ENCODE measurements at places on chromosomes 5 and 9.

- DNase-seq = no peak
Observed at GRCh38 chr5:169591636-169592035, 8.1 kb downstream of the SPDL1 start.

- no peak for DNase-seq
Observed at GRCh38 chr5:133967124-133967523, 1.3 kb downstream of the C5orf15 start.

GRCh38 chr5:179606071-179606909, 17.2 kb downstream of the HNRNPH1 start:
- no peak for DNase-seq

GRCh38 chr5:173602423-173602822, 14.0 kb downstream of the BOD1 start:
- no peak for DNase-seq

GRCh38 chr5:76385540-76385939, 17.5 kb upstream of the IQGAP2 start:
- no peak for DNase-seq

GRCh38 chr9:26856413-26857032, 36.1 kb downstream of the CAAP1 start:
- no peak for DNase-seq

DNA sequence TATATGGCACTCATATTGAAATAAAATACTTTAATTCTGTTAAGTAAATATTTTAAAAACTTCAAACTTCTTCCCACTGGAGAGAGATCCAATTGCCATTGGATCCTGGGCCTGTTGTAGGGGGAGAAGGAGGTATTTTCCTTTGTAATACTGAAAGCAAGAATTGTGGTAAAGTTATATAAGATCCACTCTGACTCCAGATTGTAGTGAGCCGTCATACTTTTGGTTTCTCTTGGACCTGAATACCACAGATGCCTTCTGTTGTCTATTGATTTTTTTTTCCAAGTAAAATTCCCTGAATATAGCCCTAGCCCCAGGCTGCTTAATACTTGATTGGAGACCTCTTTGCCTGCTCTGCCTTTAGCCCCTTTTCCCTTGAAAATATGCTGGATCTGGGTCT, 86.9 kb downstream of the ATG10 start:
- no peak for DNase-seq

- DNase-seq = no peak
Observed at GRCh38 chr9:38318759-38319495, 73.6 kb upstream of the ALDH1B1 start.

DNA sequence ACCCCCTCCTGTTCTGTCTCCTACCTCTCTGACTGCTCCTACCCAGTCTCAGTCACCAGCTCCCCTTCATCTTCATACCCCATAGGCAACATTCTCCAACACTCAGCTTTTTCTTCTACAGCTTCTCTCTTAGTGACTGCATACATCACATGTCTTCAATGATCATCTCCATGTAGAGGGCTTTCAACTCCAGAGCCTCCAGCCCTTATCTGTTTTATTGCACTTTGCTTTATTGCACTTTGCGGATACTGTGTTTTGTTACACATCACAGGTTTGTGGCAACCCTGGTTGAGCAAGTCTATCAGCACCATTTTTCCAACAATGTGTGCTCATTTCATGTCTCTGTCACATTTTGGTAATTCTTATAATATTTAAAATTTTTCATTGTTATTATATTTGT, 230.7 kb downstream of the DEPDC1B start:
- DNase-seq = no peak

GRCh38 chr9:99876190-99876589, 30.3 kb upstream of the STX17 start:
- DNase-seq = no peak

- DNase-seq = no peak
Observed at GRCh38 chr5:155562158-155562557, 548.6 kb downstream of the KIF4B start.

- no peak for DNase-seq
Observed at GRCh38 chr5:108560581-108560980, 178.7 kb upstream of the FBXL17 start.

- DNase-seq = peak; percentile 30
Observed at GRCh38 chr5:141199359-141200235, at the start of gene PCDHB11. PCDHB11 (plus strand) TSS chr5:141199627; CDS start chr5:141199775, 148 bp downstream.

- DNase-seq = no peak
Observed at GRCh38 chr5:32251871-32252458, 60.8 kb downstream of the MTMR12 start.

DNA sequence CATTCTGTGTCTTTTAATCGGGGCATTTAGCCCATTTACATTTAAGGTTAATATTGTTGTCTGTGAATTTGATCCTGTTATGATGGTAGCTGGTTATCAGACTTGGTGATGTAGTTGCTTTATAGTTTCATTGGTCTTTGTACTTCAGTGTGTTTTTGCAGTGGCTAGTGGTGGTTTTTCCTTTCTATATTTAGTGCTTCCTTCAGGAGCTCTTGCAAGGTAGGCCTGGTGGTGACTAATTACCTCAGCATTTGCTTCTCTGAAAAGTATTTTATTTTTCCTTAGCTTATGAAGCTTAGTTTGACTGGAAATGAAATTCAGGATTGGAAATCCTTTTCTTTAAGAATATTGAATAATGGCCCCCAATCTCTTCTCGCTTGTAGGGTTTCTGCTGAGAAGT, 156.9 kb downstream of the CNTLN start:
- no peak for DNase-seq

- no peak for DNase-seq
Observed at GRCh38 chr9:93597871-93598646, 21.7 kb downstream of the PHF2 start.

- DNase-seq = no peak
Observed at GRCh38 chr9:91856419-91856818, 93.6 kb downstream of the ROR2 start.

DNA sequence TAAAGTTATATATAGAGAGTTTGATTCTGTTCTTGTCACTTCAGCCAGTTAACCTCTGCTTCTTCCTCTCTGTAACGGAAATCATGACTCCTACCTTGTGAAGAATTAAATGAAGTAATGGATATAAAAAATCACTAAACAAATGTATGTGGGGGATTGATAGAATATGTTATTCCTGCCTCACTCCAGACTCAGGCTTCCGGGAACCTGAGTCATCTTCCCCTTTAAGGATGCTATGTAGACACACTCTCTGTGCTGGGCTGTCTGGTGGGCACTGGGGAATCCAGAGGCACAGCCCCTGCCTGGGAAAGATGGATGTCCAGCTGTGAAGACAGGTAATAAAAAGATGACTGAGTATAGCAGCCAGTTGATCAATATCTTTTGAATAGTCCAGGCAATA, 77.4 kb downstream of the ZNF618 start:
- no peak for DNase-seq

GRCh38 chr9:83106772-83107171, 43.8 kb upstream of the RASEF start:
- no peak for DNase-seq

GRCh38 chr9:132372177-132373095, 17.6 kb upstream of the SETX start:
- no peak for DNase-seq

- peak; percentile 15 for DNase-seq
Observed at GRCh38 chr9:77802515-77803293, 154.6 kb upstream of the GNA14 start.

DNA sequence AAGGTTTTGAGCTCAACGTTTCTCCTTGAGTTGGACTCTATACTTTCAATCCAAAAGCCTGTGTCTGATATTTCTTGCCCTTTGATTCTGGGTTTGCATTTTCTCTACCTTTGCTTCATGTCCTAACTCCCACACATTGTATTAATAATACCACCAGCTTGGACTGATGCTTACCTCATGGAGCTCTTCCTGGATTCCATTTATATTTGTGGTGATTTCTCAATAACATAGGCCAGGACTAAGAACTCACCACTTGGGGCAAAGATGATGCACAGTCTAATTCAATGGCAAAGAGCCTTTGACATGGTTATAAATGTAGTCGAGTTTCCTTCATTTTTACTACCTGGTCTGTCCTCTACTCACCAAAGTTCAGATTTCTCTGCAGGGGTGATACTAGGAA, 27.5 kb upstream of the EFNA5 start:
- no peak for DNase-seq

DNA sequence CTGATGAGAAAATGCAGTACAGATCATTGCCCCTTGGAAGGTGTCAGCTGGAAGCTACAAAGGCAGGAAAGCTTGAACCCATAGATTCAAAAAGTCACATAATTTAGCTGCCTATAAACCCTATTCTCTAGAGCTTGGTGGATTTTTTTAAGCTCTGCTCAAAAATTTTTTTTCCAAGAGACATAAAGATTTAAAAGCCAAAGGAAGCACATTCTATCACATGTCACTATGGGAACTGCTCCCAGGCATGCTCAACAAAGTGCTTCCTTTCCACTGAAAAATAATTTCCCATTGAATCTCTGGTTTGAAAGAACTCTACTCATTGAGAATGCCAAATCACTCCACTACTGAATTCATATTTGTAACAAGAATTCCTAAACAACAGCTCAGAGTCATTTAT, 419.8 kb downstream of the CETN3 start:
- DNase-seq = no peak

DNA sequence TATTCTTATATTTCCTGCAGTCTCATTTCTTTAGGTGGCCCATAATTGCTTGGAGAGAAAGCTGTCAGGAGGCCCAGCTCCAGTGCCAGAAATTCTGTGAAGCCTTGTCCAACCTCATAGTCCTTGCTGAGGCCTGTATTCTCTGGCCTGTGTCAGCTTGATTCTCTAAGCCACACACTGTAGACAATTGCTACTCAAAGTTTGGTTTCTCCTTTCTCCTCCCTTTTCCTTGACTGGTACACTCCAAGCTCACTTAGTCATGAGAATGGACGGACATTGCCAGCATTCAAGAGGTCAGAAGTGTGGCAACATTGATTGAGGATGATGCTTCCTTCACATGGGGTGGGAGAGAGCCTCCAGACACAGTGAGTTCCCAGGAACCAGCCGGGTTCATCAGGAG, 71.3 kb upstream of the CXCL14 start:
- DNase-seq = no peak

DNA sequence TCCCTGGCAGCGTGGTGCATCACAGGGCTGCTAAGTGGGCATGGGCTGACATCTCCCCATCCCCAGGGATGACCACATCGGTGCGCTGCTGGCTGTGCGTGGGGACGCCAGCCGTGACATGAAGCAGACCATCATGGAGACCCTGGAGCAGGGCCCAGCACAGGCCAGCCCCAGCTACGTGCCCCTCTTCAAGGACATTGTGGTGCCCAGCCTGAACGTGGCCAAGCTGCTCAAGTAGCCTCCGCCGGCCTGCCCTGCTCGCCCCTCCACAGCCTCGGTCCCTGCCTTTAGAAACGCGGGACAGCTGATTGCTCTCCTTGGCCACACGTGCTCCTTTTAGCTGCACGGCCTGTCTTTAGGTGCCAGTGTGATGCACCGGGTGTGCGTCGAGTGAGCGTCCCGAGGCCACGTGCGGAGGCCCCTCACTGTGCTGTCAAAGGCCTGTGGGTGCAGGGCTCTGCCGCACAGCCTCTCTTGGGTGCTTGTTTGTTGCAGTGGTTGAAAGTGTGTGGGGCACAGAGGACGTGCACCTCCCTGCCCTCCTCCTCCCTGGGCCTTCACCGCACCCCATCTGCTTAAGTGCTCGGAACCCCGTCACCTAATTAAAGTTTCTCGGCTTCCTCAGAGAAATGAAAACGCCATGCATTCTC, 23.8 kb downstream of the EXOC3 start:
- no peak for DNase-seq

GRCh38 chr5:14778792-14779070, 92.8 kb downstream of the ANKH start:
- no peak for DNase-seq

DNA sequence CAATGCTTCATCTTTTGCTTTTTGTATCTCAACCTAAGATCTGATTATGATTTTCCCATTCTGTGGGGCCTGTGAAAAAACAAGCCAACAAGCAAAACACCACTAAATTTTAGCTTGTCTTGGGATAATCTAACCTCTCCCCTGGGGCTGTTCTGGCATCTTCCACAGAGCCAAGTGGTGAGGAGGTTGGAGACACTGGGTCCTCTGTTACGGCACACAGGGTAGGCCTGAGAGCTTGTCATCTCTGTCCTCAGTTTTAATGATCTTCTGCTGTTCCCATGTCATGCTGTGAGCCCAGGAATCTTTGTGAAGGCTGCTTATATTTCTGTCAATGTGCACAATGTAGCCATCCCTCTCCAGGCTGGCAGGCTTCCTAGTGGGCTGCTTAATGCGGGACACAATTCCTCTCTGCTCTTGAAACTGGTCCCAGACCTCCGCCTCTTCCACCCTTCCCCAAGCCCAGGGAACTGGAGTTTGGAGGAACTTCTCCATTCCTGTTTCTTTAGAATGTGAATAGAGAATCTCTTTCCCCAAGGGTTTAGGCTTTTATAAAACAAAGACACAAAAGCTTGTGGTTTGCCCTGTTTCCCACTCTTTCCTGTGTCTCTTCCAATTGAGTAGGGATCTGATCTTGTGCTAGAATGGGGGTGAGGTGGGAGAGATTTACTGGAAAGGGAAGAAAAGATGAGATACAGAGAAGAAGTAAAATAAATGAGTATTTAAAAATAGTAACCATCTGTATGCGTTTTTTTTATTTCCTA, 30.9 kb upstream of the SEMA6A start:
- DNase-seq = no peak

DNA sequence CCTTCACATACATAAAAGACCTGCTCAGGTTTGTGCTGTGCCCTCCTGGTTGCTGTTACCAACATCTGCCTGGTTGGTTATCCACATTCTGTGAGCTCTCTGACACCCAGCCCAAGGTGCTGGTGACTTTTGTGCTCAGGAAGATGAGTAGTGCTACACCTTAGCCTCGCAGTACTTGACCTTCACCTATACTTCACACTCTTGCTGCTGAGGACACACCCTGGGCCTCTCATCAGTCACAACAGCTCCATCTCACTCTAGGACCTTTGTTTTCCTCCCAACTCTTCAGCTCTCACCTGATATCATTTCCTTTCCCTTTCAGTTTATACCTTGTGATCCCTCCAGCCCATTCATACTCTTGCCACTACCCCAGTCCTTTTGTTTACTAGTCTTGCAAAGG, 10.7 kb upstream of the SLC22A5 start:
- DNase-seq = no peak

DNA sequence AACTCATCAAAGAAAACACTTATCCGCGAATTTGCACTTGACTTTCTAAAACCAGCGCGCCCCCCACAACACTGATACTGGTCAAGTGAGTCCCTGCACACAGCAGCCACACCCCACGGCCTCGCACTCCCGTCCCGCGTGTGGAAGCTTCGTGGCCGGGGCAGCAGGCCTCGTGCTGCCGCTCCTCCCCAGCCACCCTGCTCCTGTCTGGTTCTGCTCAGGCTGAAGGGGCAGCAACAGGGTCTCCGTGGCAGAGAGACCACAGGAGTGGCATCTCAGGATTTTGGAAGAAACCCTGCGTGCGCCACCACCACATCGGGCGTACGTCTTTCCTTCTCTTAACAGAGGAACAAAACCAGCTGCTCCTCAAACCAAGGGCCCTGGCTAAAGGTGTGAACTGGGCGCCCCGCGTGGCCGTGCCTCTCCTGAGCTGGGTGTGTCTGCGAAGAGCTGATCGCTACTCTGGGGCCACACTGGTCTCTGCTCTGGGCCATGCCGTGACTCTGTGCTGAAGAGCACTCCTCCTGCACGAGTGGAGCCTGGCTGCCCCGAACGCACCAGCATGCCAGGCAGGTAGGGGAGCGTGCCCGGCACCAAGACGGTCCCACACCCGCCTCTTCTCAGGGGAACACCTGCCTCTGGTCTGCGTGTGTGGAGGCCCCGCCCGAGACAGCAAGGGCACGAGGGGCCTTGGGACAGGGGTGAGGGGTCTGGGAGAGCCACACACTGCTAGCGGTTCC, 17.4 kb upstream of the LHX3 start:
- DNase-seq = no peak

Measured in NCI-H187 treated with DMSO at 0.1 percent for 48 hours (cell line).